ENCODE measurements at places on chromosomes 4 and X. TPM values are rescaled to one million over a fixed set of nuclear protein-coding genes. Genes with fewer than 3 reads are reported as not detected.
A peak's percentile ranks its signal among the peaks of the same experiment; 100 is the strongest.

DNA sequence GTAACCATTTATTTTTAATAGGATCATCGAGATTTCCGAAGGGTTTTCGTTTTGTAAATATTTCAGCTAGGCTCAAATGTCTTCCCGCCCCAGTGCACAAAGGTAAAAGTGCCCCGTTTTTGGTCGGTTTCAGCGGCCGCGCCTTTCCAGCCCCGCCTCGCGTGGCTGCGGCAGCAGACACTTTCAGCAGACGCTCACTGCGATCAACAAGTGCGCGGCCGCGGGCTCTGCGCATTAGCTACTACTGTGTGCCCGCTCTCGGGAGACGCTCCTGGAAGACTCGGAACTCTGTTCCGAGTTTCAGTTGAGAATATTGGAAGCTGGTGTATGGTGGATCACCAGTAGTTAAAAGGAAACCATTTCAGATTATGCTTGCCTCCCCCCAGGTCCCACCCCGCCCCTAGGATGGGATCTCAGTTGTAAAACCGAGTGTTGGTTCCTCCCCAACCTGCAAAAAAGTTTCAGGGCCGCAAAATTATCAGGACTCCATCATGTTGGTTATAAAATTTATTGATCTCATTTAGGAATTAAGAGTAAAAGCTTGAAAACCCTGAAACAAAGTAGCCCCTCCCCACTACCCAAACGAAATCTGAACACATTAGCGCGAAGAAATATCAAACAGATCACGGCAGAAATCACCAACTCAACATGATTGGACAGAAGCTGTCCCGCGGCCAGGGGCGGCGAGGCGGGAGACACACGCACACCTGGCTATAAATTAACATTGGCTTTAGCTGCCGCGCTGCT is 2.2 kb downstream of the SOX3 start:
- no peak for DNase-seq
- H3K4me1 ChIP-seq = peaks cover 6% of the 10 kb centered on the region
- no peak overlapping the region for H3K4me3 ChIP-seq
- no peaks in the 10 kb centered on the region for H3K36me3 ChIP-seq

GRCh38 chrX:118058924-118059323 is 57.7 kb downstream of the KLHL13 start:
- H3K27me3 ChIP-seq = no peaks in the 10 kb centered on the region
- H3K4me3 ChIP-seq = no peak overlapping the region
- H3K27ac ChIP-seq = no peak overlapping the region
- H3K36me3 ChIP-seq = no peaks in the 10 kb centered on the region
- peaks cover 5% of the 10 kb centered on the region for H3K4me1 ChIP-seq
- no peak for DNase-seq

GRCh38 chr4:93791570-93792195 is 36.9 kb upstream of the ATOH1 start:
- no peaks in the 10 kb centered on the region for H3K27me3 ChIP-seq
- H3K27ac ChIP-seq = no peak overlapping the region
- H3K36me3 ChIP-seq = no peaks in the 10 kb centered on the region
- no peaks in the 10 kb centered on the region for H3K4me1 ChIP-seq
- peak; percentile 81 for DNase-seq

DNA sequence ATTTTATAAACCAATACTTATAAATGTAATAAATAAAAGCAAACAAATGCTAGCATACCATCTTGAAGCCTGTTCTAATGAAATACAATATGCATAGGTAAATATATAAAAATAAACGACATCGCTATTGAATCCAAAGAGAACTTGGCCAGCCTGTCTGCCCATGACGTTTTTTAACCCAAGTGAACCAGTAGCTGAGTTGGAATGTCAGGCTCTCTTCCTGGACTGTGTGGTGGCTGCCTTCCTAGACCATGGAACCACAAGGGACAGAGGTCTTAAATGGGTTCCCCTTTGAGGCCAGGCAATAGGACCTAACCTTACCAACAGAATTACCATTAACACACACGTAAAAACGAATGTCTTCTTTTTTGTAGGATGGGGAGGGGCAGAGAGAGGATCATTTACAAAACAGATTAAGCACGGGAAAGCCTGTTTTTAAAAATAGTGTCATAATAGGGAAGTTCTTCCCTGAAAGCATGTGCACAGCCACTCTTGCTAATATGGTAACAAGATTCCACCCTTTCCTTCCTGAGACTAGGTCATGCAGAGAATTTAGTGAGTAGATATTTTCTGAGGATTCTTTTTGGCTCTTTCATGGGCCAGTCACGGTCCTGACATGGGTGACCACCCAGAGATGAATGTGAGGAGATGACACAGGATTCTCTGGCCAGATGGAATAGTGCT is 69.4 kb upstream of the ACSL1 start:
- H3K4me3 ChIP-seq = no peak overlapping the region
- no peaks in the 10 kb centered on the region for H3K27me3 ChIP-seq
- no peaks in the 10 kb centered on the region for H3K36me3 ChIP-seq
- no peak overlapping the region for H3K27ac ChIP-seq
- no peak for DNase-seq

GRCh38 chr4:8051644-8052043 is 107.0 kb downstream of the ABLIM2 start:
- H3K27ac ChIP-seq = no peak overlapping the region
- no peaks in the 10 kb centered on the region for H3K4me1 ChIP-seq
- H3K4me3 ChIP-seq = no peak overlapping the region
- no peak for DNase-seq

Gene ENAM
- not detected for total RNA-seq

Gene LINC00632
- 16.9 TPM for total RNA-seq

Gene ATP2B3
- total RNA-seq = not detected

Gene IRS4
- not detected for total RNA-seq

Gene AADAT
- 6.9 TPM for total RNA-seq

Gene TCP11X2
- total RNA-seq = not detected

Gene SASH3
- total RNA-seq = not detected

Measured in MCF 10A (cell line).